ENCODE measurements at places on chromosomes 4 and X.

DNA sequence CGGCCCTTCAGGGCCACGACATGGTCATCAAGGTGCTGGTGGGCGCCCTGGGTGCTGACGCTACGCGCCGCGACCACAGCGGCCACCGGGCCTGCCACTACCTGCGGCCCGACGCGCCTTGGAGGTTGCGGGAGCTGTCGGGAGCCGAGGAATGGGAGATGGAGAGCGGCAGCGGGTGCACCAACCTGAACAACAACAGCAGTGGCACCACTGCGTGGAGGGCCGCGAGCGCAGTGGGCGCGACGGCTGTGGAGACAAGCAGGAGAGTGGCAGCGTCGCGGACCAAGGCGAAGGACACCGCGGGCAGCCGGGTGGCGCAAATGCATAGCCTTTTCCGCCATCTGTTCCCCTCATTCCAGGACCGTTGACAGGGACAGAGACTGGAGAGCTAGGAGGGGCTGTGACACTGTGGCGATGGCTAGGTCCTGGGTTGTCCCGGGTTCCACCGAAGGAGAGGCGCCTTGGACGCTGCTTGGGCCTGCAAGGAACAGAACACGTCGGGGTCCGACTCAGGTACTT, 919 bp downstream of the SOWAHD start:
- no peak for DNase-seq

- DNase-seq = no peak
Observed at GRCh38 chr4:100795581-100795980, 277.8 kb upstream of the EMCN start.

GRCh38 chrX:103124284-103124683, 31.3 kb upstream of the NXF3 start:
- no peak for DNase-seq

DNA sequence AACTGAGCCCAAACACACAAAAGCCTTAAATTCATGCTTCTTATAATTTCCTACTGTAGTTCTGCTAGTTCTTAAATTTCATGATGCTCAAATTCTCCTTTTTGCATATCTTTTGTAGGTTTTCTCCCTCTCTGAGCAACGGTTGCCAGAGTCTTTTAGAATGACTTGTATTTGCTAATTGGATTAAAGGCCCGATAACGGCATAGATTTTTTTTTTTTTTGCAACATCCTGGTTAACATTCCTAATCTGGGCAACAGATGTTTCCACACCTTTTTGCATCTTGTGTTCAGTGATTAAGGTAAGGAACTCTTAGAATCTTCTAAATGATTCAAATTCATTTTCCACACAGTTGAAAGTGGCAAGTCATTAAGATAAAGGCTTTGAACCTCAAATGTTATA, 66.3 kb upstream of the ADGRG2 start:
- DNase-seq = no peak

- no peak for DNase-seq
Observed at GRCh38 chr4:3233391-3234071, 15.4 kb upstream of the MSANTD1 start.

GRCh38 chr4:68256284-68256683, 10.8 kb upstream of the TMPRSS11B start:
- no peak for DNase-seq

DNA sequence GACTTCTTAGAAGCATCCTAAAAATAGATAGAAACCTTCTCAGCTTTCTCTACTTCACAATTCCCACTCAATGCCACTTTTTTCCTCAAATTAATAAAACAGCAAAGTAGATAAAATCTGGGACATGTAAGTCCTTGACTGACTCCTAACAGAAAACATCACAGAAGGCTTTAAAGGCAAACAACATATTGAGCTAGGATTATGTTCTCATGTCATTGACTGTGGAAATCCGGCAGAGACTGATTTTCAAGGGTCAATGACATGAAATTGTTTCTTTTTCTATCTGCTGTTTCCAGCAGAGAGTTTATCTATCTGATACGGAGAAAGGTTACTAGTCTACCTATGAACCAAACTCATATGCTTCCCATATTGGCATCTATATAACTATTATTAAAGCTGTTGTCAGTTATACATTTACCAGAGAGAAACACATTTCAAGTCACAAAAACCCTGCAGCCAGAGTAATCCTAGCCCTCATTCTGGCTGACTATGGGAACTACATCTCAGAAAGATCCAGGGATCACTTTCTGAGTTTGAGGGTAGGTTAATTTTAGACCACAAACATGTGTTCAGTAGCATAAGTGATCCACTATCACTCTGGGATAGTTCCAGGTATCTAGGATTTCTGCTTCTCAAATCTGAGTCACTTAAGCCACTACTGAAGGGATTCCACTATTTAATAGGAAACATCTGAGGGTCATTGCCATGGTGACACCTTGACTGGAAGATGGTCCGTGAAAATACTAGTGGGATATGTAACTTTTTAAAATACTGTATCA, 147.6 kb downstream of the PPP3CA start:
- no peak for DNase-seq

DNA sequence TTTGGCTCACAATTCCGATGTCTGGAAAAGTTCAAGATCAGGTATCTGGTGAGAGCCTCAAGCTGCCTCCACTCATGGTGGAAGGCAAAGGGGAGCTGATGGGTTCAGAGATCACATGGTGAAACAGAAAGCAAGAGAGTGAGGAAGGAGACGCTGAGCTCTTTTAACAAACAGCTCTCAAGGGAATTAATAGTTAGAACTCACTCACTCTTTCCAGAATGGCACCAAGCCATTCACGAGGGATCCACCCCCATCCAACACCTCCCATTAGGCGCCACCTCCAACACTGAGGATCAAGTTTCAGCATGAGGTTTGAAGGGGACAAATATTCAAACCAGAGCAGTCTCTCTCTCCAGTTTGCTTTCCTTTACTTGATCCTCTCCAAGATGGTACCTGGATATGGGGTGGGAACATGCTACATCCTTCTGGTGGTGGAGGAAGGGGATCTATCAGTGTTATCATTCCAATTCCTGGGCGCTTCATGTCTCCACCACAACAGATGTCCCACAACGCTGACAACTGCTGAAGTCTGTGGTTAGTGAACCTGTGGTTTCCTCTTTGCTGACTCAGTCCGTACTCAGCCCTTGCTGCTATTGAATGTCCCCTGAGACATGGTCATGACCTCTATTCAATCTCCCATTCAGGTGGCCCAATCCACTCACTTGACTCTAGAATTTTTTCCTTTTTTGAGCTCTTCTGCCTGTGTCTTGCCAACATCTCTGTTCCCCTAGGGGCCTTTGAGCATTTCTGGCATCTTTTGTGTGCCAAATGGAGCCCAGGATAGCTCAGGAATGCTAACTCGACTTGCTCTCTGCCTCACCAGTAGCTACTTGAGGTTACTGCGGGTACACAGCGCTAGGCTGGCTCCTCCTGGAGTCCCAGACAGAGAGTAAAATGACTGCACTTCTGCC, 395.2 kb downstream of the MID1IP1 start:
- DNase-seq = no peak

DNA sequence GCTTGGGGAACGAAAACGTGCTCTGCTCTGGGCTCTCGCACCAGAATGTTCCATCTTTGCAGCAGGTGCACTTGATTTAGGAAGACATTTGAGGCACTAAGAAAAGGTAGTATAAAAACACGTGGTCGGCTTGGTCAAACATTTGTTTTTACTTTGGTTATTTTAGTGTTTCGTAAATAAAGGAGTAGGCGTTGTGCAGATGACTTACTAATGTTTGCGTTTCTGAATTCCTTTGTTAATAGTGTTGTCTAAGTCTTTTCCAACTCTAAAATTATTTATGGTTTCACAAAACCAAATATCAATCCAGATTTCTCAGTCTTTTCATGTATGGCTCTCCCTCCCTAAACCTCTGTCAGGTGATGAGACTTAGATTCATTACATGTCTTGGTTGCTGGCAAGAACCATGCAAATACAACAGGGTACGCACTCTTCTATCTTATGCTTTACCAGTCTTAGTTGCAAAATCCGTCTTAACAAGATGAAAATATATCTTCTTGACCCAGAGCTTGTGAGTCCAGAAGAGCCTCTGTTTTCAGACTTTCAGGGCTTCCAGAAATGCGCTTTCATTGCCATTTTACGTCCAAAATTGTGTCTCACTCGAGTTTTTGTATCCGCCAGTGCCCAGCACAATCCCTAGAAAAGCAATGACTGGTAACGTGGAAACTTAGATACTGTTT, 686 bp downstream of the MTHFD2L start:
- no peak for DNase-seq

- no peak for DNase-seq
Observed at GRCh38 chr4:48049483-48049882, 32.9 kb downstream of the NIPAL1 start.

- no peak for DNase-seq
Observed at GRCh38 chr4:3486541-3487540, 23.7 kb downstream of the DOK7 start.

DNA sequence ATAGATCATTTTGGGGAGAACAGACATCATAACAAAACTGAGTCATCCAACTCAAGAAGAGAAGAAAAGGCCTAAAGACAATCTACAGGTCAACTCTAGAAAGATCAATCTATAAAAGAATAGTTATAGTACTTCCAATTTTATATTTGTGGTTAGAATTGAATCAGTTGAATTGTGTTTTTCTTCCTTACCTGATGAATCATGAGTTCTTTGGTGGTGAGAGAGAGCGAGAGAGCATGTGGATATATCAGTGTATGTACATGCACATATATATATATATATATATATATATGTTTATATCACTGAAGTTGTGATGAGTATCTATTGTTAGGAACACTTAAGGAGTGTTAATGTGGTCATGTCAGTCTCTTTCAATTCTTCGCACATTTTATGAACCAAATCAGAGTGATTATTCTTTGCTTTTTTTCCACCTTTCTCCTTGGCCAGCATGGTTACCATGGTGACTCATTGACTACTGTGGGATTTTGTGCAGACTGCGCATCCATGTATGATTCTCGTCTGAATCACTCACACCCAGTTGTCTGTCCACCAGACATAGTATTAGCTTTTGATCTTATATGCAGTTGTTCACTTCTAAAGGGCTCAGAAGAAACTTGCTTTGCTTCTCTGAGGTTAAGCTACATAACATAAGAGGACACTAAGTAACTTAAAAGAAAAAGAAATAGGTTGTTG, 90.4 kb upstream of the RAB40AL start:
- no peak for DNase-seq

- no peak for DNase-seq
Observed at GRCh38 chr4:165085946-165086345, 26.7 kb downstream of the TMEM192 start.

DNA sequence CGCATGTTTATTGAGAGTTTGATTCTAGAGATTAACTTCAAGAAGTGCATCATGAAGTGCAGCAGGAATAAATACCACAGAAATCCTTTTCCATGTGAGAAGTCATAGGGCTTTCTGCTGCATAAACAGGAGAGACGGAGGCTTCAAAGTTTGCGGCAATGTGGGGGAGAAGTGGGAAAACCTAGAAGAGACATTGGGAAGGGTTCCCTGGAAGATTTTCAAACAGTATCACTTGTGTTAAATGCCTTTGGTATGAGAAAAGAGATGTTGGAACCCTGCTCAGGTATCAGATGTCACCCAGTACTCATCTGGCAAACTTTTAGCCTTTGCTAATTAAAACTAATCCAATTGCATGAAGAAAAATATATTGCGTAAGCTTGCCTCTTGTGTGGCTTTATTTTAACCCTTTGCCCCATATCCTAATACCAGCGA, 15.4 kb downstream of the NHS start:
- DNase-seq = no peak

DNA sequence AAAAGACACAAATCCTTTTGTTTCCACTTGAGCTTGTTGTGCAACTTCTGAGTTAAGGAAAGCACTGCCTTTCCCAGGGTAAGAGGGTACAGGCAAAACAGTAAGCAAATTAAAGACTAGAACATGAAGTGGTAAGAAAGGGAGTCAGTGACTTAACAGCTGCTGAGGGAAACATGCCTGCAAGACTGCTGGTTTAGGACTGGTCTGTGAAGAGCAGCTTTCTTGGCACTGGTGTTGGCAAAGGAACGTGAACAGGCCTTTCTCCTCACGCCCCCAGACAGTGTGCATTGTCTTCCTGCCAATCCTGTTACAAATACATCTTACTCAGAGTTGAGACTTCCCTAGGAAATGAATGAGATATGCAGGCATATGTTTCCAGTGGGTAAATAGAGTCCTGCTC, 2.6 kb downstream of the LHFPL1 start:
- DNase-seq = no peak

GRCh38 chrX:147891896-147892295, 19.8 kb upstream of the FMR1 start:
- DNase-seq = no peak

DNA sequence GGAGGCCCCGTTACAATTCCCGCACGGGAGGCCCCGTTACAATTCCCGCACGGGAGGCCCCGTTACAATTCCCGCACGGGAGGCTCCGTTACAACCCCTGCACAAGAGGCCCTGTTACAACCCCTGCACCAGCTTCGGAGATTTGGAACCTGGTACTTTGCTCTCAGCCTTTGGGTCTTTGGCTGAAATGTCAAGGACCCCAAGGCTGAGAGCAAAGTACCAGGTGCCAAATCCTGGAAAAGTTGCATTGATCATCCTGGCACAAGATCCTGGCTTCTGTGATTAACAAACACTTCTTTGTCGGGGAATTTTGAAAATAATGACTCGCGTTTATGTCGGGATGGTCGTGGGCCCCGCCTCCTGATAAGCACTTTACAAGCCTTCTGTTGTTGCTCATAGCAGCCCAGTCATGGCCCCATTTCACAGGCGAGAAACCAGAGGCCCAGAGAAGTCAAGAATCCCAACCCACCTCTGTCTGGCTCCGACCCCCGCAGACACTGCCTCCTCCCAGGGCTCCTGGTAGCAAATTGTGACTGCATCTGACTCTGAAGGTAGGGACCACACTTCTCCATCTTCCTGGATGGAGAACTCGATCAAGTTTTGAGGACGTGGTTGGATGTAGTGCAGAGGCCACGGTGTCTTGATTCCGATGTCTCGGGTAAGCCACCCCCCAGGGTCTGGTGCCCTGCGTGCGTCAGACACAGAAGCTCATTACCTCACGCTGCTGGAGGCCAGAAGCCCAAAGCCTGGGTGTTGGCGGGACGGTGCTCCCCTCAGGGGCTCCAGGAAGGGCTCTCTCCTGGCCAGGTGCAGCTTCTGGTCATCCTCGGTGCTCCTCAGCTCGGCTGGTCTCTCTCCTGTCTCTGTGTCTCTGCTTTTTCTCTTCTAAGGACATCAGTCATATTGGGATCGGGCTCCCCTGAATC, 60.3 kb downstream of the ADRA2C start:
- no peak for DNase-seq

DNA sequence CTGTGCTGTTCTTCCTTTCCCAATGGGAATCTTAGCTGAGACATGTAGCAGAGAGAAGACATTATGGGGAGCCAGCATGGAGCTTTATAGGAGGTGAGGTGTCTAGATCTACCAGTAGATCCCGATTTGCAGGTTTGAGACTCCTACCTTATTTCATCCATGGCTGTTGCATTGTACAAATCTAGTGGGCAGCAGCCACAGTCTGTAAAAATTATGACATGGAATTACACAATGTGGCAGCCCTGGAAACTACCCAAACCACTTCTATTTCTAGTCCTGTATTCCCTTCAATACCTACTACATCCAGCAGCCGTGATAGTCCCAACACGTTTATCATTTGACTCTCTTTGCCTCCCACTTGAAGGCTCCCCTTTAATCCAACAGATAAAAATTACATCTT, 8.1 kb downstream of the ATP7A start:
- DNase-seq = no peak

GRCh38 chr4:38086151-38086848, 126.1 kb downstream of the PTTG2 start:
- DNase-seq = no peak
